Placental pericyte (primary cell): ENCODE measurements at places on chromosomes 3 and 15. TPM values are rescaled to one million over a fixed set of nuclear protein-coding genes. Genes with fewer than 3 reads are reported as not detected.

Gene GOLGA6L25
- total RNA-seq = not detected in 2 replicates

Gene NR1I2
- total RNA-seq = under 0.01 TPM in 1 of 2 replicates, not detected in the other

Gene WDR5B
- 4.6 and 6.6 TPM in 2 replicates for total RNA-seq

Gene SCAANT1
- not detected in 2 replicates for total RNA-seq

Gene UACA
- total RNA-seq = 104 and 382 TPM in 2 replicates

Gene UMPS
- 14.4 and 30.4 TPM in 2 replicates for total RNA-seq
